ENCODE measurements at places on chromosomes 6 and 20.

GRCh38 chr20:33687993-33688937 lies 2.1 kb upstream of the E2F1 start:
- no peak for DNase-seq

GRCh38 chr6:1756472-1757129 lies 146.9 kb downstream of the FOXC1 start:
- no peak for DNase-seq

DNA sequence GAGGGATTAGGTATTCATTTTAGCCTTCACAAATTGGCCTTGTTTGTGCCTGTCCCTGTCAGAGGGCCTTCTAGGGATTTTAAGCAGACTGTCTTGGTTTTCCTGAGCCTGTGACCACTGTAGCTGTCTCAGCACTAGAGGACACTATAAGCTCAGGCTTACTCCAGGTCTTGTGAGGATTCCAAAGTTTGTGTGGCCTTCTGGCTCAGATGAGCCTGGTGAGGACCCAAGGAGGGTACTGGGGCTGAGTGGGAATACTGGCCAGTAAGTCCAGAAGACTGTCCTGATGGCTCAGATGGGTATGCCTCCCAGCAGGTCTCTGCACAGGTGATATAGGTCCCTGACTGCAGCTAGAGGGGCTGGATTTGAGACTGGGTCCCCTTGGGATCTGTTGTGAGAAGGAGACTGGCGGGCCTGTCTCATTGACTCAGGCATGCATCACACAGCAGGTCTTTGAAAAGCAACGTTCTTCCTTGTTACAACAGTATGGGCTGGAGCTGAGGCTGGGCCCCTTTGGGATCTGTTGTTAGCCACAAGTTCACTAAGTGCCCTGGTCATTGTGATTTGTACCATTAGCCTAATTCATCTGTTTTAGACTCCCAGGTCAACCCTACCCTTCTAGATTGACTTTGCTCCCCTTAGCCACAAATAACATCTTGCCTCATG lies 26.3 kb upstream of the TFB1M start:
- DNase-seq: no peak

- no peak for DNase-seq
These were observed 229.1 kb downstream of the PLCB1 start for GRCh38 chr20:8361006-8361652.

DNA sequence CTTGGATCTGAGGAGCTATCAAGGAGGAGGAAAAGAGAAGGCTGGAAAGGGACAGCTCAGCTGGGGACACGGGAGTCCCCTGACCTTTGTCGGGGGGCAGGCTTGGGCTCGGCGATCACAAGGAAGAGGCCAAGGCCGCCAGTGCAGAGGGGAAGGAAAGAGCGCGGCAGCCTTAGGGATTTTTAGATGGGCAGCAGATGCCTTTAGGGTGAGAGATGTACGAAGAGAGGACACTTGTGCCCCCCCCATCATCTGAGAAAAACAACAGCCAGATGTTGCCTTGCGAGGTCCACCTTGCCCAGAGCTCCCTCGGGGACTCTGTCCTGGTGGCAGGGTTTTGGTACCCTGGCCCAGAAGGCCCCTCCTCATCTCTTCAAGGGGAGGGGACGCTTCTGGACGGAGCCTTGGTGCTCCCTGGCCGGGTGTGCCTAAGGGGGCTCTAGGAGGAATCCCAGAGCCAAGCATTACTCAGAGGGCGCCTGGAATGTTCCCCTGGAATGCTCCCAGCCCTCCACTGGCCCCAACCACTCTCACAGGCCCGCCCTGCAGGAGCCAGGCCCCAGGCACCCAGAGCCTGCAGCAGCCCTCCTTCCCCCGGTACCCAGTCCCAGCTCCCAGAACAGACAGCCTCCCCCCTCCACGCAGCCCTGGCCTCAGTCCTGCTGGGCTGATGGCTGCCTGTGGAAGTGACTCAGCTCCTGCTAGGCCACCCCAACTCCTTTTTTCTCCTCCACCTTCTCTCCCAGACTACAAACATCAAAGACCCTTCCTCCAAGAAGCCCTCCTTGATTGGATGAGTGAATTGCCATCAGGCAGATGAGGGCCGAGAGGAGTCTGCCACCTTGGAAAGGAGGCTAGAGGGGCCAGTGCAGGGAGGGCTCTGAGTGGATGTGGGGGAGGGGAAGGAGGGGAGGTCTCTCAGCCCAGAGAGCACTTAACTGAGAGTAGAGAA lies 1.8 kb downstream of the ADAM33 start:
- no peak for DNase-seq

DNA sequence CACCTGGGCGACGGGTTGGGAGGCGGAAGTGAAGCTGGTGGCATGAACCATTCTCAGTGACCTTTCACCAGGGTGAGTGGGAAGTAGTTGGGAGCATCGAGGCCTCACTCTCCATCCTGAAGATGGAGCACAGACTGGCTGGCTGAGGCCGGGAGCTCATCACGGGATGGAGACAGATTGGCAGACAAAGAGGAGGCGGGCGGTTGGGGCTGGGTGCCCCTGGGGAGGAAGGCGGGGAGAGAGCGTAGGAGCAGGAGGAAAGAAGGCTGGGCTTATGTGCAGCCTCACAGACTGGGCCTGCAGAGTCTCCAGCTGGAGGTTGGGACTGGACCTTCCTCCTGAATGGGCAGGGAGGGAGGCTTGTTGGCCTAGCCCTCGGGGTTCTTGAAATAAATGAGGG lies 44.2 kb upstream of the SCRT2 start:
- no peak for DNase-seq

GRCh38 chr6:134247231-134247833 lies 70.6 kb downstream of the SGK1 start:
- no peak for DNase-seq

GRCh38 chr6:132790450-132790849 lies 8.0 kb downstream of the SLC18B1 start:
- no peak for DNase-seq

- no peak for DNase-seq
These were observed 62.4 kb downstream of the JAG1 start for GRCh38 chr20:10611357-10611756.

GRCh38 chr6:36547646-36548400 lies 544 bp upstream of the STK38 start:
- DNase-seq: no peak

GRCh38 chr6:537114-537513 lies 119.8 kb downstream of the HUS1B start:
- DNase-seq: no peak

GRCh38 chr20:62792940-62793756 lies 3.1 kb upstream of the MRGBP start:
- DNase-seq: no peak

DNA sequence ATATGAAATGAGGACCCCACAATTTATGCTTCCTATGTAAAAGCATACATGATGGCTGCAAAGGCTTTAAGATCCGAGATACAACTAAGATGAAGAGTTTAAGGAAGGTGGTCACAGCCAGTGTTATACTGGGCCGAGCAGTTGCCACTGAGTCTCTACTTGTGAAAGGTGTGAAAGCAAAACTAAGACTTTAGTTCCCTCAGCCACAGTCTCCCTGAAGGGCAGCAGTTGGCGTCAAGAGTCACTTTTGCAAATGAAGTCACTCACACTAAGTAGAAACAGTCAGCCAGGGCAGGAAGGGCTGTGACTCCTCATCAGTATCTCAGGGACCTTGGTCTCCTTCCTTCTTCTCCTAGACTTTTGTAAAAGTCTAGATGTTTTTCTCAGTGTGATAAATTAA lies 191.6 kb upstream of the MCHR2 start:
- DNase-seq: no peak

- no peak for DNase-seq
These were observed 100.9 kb downstream of the SPTLC3 start for GRCh38 chr20:13109658-13110057.
